Smooth muscle cell of the brain vasculature (primary cell): ENCODE measurements at places on chromosomes 3 and 15.

- DNase-seq, result no peak
These were observed 851.1 kb downstream of the FHIT start for GRCh38 chr3:60399861-60400845.

DNA sequence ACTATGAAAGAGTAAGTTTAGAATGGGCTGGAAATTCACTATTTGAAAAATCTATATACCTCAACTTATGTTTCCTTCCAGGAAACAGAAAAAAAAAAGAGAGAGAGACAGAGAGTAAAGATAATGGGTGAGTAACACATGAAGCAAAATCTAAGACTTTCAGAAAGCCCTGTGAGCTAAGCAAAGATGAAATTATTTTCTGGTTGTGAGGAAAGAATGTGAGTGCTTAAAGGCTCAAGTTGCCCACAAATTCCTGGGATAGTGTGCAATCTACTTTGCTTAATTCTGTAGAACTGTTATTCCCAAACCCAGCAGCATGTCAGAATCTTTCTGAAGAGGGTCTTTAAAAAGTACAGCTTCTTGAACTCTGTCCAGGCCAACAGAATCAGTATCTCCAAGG is 337.7 kb upstream of the AGTR1 start:
- no peak for DNase-seq

GRCh38 chr3:122052968-122053367 is 2.2 kb upstream of the CD86 start:
- no peak for DNase-seq

DNA sequence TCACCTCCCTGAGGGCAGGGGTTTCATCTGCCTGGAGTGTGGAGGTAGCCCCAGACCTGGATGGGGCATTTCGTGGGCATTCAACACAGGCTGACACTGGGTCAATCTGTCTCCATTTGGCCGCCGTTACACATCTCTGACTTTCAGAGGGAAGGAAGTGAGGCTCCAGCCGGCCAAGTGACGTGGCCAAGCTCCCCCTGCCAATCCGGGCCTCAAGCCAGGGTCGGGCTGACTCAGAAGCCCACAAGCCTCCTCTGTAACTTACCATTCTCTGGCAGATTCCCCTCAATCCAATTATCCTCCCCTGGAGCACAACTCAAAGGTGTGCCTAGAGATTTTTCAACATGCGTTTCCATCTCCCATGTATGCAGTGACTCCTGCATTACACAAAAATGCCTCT is 227.6 kb downstream of the KLF13 start:
- DNase-seq, result no peak

DNA sequence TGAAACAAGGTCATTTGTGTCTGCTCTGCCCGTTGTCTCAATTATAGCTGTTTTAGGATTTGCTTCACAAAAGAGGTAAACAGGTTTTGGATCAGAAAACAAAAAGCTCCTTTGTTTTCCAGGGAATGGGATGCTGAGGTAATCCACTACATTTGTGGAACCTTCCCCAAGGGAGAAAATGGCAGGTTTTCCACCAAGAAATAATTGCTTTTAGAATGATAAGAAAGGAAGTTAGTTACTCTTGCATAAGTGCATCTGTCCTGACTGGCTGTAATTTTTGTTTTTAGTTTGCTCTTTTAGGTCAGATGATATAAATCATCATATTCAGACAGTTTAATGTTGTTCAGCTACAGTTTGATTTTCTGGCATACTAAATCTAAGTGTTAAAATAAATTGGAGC is 198.5 kb upstream of the COL8A1 start:
- no peak for DNase-seq

DNA sequence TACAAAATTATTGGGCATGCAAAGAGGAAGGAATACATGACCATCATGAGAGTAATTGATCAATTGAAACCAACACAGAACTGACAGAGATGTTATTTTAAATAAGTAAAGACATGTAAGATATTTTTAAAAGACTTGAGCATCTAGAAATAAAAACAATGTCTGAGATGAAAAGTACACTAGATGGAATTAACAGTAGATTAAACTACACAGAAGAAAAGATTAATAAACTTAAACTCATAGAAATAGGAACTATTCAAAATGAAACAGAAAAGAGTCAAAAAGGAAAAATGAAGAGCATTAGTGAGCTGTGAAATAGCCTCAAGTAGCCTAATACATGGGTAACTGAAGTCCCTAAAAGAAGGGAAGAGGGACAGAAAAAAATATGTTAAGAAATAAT is 8.5 kb upstream of the ARF4 start:
- no peak for DNase-seq

DNA sequence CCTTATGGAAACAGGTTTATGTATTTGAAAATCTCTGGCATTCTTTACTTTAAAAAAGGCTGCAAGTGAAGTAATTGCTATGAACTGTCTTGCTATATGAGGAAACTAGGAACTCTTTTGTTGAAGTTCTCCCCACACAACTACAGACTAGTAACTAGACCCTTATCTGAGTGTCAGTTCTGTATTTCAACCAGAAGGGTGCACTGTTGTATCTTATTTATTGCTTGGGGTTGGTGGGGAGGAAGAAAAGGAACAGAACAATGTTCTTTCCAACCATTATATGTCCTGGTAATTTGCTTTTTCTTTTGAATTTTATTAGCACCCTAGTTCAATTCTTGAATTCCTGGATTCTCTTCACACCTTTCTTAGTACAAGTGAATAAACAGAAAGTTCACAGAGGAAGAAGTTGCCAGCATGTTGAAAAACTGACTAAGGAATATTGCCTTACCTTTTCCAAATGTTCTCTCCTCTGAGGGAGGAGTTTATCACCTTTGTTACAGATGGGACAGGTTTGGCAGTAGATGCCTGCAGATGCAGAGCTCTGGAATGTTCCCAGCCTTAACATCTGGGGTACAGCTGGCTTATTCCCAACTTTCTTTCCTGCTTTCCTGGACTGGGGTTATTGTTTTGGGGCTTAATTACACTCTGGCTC is 162.4 kb upstream of the CFAP20DC start:
- DNase-seq, result peak; percentile 3

DNA sequence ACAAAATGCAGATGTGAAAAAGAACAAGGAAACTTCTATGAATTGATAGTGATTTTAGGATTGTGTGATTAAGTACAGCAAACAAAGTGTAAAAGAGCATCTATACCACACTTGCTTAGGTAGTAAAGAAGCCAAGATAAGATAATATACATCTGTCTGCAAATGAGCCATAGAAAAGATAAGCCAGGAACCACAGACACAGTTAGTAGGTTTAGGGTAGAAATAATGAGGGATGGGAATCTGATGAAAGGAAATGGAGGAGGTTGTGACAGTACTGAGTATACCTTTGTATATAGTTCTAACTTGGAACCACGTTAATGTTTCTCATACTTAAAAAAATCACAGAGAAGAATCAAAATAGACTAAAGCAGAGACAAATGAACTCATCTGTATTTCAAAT is 54.0 kb downstream of the TCF12 start:
- DNase-seq, result no peak

DNA sequence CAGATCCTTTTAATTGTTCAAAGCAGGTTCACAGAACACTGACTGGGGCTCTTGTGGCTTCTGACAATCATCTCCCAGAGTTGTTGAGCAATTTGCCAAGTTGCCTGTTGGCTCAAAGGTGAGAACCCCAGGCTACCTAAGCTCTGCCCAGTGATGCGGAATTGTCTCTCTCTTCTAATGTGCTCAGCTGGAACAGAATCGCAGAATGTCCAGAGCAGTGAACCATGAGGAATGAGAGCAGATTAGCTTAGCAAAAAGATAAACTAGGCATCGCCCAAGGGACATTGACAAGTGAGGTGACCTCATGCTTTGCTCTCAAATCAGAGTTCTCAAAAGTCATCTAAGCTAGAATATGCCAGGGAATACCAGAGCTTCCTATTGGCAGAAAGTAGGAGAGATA is 148.1 kb downstream of the WDR76 start:
- DNase-seq, result no peak

DNA sequence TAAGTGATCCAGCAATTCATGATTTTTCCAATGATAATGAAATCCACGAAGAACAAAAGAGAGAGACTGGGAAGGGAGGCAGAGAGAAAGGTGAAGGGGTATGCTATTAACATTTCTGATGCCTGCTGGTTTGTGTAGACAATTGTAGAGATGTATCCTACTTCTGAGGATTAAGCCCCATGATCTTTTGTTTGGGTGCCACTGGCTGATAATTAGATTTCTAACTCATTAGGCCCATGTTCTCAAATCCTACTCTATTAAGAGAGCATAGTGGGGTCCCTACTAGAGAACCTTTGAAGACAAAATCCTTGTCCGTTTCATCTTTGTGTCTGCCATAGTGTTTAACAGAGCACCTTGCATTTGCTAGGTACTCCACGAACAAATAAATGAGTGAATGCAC is 2.7 kb upstream of the GNB4 start:
- no peak for DNase-seq

GRCh38 chr3:135125171-135125801 is 330.2 kb downstream of the EPHB1 start:
- no peak for DNase-seq

DNA sequence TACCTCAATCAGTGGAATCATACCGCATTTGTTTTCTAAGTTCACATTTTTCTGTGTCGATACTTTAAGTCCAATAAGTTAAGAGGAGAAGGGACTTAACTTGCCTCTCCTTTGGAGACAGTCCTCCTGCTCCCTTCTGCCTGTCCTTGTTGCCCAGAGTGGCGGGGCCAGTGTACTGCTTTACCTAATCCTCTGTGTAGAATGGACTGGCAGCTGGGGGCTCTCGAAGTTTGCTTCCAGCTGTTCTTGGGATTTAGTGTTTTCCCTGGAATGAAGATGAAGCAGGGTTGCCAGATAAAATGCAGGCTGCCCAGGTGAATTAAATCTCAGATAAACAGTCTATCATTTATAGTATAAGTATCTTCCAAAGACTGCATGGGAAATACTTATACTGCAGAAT is 287.6 kb upstream of the C2CD4B start:
- no peak for DNase-seq

GRCh38 chr3:15207836-15208504 is 1.9 kb downstream of the CAPN7 start:
- no peak for DNase-seq

DNA sequence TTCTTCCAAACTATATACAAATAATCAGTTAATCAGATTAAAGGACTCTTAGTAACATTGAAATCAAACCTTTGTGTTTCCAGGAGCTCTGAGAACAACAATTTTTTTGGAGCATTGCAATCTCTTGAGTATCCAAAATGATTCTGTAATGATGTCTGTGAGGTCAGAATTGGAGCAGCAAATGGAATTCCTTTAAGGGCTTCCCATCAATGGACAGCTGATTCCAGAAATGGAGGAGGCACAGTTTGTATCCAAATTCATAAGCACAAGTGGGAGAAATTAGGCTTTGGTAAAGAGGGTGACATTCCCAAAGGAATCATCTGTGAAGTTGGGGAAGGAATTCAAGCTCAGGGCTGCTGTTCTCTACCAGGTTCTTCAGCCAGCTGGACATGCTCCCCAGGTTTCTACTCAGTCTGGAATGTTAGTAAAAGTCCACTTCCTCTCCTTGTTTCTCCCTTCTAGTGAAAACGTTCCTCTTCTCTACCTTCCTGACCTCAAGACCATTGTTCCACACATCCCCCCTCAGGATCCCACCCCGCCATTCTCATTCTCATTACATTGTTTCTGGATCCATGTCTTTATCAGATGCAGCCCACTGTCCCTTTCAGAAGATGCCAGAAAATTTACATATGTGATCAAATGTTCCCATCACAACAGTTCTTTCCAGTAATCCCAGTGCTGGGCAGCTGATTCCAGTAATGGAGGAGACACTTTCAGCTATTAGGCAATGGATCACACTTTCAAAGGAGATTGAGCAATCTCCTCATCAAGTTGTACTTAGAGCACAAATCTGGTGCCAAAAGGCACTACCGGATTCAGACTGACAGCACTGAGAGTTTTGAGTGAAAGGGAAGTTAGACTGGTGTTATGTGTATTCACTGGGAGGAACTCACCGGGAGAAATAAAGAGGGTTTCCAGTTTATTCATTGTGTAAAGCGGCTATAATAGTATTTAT is 391.3 kb upstream of the TPRG1 start:
- no peak for DNase-seq

DNA sequence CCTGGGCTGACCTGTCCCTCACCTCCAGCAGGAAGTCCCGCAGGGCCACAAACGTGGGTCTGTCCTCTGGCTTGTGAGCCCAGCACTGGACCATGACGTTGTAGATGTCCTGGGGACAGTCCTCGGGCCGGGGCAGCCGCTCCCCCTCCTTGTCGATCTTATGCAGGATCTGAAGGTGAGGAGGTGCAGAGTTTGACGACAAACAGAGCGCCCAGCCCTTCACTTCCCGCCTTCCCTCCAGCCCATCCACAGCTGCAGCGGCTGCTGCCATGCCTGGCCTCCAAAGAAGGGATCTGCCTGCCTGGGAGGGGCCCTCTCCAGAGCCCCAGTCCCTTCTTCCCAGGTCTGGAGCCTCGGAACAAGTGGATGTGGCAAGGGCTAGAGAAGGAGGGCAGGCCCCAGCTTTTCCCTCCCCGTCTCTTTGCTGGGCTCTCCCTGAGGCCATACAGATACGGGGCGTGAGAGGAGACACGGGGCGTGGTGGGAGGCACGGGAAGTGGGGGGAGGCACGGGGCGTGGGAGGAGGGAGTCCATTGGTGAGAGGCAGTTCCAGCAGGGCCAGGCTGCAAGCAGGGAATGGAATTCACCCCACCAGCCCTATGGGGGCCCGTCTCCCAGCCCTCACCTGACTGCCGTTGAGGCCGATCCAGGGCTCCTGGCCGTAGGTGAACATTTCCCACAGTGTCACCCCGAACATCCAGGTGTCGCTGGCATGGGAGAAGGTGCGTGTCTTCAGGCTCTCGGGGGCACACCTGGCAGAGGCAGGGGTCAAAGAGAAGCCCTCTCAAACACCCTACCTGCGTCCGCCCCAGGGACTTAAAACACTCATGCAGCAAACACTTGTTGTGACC is 29.7 kb downstream of the TNK2 start:
- DNase-seq, result no peak

GRCh38 chr15:99104788-99105513 is at the start of gene SYNM:
Gene SYNM, plus strand, starts transcription at chr15:99105080. Its CDS starts 120 bp downstream, at chr15:99105200.
- DNase-seq, result no peak

- peak; percentile 2 for DNase-seq
These were observed 1710.1 kb downstream of the SI start for GRCh38 chr3:163368168-163368567.

DNA sequence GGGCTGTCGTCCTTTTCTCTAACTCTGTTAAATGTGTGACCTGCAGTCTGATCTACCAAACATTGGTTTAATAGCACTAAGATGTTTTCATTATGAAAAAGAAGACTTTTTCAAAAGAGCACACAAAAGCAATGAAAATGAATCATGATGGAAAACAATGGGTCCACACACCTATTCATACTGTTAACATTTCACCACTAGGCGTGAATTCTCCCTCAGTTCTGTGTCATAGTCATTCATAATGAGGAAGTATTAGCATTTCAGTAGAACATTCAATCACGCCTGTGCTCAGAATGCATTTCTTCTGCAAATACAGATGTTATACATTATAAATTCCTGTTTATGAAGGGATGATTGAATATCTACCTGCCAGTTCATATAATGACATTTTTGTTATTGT is 35.9 kb downstream of the EIF4E3 start:
- no peak for DNase-seq

DNA sequence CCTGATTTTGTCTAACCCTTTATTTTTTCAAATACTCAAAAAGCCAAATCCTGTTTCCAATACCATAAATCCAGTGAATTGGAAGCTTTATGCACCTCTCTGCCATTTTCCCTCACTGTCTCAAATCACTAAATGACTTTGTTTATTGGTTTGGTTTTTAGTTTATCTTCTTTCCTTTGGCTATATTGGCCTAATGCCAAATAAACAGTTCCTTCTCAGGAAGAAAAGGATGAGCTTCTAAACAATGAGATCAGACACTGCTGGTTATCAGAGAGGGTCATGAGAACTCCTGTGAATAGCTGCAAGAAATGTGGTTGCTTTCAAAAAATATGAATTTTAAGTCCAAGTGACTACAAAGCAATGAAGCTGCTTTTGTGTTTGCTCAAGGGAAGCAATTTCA is 359.9 kb downstream of the MECOM start:
- no peak for DNase-seq
